H9 (cell line): ENCODE measurements at places on chromosomes 7 and 10. TPM values are rescaled to one million over a fixed set of nuclear protein-coding genes. Genes with fewer than 3 reads are reported as not detected.

- H3K4me1 ChIP-seq, result no peaks in the 10 kb centered on the region
- no peaks in the 10 kb centered on the region for H3K27me3 ChIP-seq
- no peak overlapping the region for H3K27ac ChIP-seq
- DNase-seq, result no peak
- no peak overlapping the region for H3K4me3 ChIP-seq
Observed at GRCh38 chr10:22900841-22901601, 26.8 kb upstream of the ARMC3 start.

DNA sequence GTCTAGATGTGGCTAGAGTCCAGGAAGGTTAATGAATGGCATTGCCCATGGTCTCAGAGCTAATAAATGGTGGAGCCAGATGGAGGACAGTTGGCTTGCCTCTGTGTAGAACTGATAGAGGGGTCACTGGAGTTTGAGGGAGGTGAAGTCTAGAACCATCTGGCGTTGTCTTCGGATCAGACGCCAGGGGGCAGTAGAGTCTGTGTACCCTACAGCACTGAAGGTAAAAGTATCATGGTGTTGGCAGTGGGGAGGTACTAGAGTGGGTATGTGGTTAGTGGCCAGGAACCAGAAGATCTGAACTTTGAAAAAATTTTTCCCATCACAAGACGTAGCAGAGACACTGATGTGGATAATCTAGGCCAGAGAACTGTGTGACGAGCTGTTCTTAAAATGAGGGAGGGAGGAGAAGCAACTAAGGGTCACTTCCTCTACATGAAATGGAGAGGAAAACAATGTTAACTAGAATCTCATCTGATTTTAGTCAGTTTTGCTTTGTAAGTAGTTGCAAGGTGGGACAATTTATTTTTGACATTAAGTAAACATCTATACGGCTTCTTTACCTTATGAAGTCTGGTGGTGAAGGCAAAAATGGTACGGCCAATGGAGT is 227.9 kb upstream of the PRSS58 start:
- H3K4me1 ChIP-seq, result no peaks in the 10 kb centered on the region
- peak; percentile 49 for DNase-seq
- no peak overlapping the region for H3K27ac ChIP-seq
- H3K27me3 ChIP-seq, result no peaks in the 10 kb centered on the region
- H3K4me3 ChIP-seq, result no peak overlapping the region
- H3K36me3 ChIP-seq, result no peaks in the 10 kb centered on the region

DNA sequence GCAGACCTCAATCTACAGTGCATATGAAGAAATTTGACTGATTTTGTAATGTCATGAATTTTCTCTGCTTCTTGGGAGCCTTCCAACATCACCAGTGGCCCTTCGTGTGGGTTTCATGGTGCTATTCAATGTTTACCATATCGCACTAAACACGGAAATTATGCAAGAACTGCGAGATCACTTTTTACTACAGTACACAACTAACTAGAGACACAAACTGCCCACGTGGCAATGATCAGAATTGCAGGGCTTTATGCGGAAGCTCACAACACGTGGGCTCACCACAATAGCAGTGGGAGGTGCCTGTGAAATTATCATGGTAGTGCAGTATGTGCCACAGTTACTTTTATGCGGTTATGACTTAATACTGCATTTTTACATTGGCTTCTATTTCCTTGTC is 449.7 kb upstream of the KLF6 start:
- no peak for DNase-seq
- peaks cover 6% of the 10 kb centered on the region for H3K36me3 ChIP-seq
- no peak overlapping the region for H3K4me3 ChIP-seq

- no peak overlapping the region; the same call in 2 of the 3 replicates for H3K4me3 ChIP-seq
- no peaks in the 10 kb centered on the region for H3K27me3 ChIP-seq
- H3K27ac ChIP-seq, result no peak overlapping the region
- no peaks in the 10 kb centered on the region for H3K36me3 ChIP-seq
Observed at GRCh38 chr7:88089561-88089960, 130.3 kb downstream of the SRI start.

DNA sequence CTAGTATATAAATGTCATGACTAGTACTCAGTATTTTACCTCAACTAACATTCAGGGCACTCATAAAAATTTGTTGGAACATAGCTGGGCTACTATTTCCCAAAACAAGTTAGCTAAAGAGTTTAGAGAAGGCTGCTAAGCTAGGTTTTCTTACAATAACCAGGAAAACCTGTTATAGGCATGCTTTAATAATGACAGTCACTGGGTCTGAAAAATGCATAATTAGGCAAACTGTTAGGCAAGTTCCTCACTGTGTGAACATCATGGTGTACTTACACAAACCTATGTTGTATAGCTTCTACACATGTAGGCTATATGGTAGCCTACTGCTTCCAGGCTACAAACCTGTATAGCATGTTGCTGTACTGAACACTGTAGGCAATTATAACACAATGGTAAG is 79.0 kb downstream of the DNAJC1 start:
- H3K27ac ChIP-seq, result no peak overlapping the region
- no peak overlapping the region for H3K4me3 ChIP-seq
- H3K36me3 ChIP-seq, result no peaks in the 10 kb centered on the region
- DNase-seq, result no peak

DNA sequence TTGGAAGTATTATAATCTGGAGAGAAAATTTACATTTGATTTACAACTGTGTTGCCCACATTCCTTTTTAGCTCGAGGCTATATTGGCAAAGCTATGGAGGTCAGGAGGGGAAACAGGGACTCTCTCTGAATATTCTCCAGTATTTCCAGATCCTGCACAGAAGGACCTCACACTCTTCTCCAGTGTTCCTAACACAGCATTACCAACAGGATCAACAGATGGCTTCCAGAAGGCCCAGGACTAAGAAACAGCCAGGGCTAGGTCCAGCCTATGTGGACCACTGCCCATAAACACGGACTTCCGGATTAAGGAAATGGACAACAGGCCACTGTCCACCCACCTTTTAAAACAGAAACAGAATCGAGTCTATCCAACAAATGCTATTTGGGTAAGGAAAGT is 65.3 kb downstream of the CHCHD3 start:
- no peak overlapping the region for H3K27ac ChIP-seq
- H3K36me3 ChIP-seq, result peaks cover 4% of the 10 kb centered on the region; the same call in 1 of the 2 replicates

Gene SPOCK2
- total RNA-seq, result 0.86 and 1.8 TPM in 2 replicates
